ENCODE measurements at places on chromosomes 5 and 9.
A peak's percentile ranks its signal among the peaks of the same experiment; 100 is the strongest.

DNA sequence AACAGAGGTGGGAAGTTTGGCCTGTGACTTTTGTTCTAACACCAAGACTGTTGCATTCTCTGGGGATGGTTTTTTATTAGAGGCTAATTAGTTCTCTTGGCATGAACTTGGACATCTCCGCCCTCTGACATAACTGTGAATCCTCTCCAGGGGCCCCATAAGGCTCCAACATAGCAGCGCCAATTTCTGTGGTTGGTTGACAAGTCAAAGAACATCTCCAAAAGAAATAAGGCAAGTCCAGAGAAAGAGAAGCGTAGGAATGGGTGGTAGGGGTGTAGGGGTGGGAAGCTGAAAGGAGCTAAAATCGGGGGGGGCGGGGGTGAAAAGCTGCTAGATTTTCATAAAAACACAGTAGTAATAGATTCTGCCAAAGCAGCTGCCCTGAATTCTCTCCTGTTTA is 81.0 kb upstream of the DAB2 start:
- DNase-seq, result no peak

GRCh38 chr9:106218427-106218826 is 524.1 kb downstream of the TMEM38B start:
- DNase-seq, result no peak

DNA sequence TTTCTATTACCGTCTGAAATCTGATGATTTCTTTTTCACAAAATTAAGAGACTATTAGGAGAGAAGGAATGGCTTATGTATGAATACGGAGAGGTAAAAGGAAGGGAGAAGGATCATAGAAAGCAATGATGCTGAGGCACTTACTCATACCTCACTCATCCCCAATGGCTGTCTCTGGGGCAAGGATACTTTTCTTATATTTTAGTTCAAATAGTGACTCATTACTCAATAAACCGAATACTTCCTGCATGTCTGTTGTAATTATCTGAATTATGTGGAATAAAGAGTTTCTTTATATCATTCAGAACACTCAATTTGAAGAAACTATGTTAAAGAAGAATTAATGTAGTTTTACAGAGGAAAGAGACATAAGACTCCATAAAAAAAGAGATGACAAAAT is 284.5 kb upstream of the NUDT12 start:
- DNase-seq, result no peak

DNA sequence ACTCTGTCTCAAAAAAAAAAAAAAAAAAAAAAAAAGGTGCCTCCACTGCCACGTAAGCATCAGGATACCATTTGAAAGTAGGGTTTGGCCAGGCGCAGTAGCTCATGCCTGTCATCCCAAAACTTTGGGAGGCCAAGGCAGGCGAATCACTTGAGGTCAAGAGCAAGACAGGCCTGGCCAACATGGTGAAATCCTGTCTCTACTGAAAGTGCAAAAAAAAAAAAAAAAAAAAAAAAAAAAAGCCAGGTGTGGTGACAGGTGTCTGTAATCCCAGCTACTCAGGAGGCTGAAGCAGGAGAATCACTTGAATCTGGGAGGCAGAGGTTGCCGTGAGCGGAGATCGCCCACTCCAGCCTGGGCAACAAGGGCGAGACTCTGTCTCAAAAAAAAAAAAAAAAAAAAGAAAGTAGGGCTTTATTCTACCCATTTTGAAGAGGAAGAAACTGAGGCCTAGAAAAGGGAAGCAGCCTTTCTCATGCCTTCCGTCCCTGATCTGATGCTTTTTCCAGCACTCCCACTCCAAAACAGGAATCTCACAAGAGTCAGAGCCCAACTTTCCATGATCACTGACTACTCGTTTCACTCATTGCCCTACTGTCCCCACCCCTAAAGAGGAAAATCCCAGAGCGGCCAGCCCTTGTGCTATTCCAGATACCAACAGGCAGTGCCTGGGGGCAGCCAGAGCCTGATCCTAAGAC is 16.3 kb upstream of the CCIN start:
- no peak for DNase-seq

- no peak for DNase-seq
These were observed 40.7 kb downstream of the FBXW11 start for GRCh38 chr5:171965745-171966144.

DNA sequence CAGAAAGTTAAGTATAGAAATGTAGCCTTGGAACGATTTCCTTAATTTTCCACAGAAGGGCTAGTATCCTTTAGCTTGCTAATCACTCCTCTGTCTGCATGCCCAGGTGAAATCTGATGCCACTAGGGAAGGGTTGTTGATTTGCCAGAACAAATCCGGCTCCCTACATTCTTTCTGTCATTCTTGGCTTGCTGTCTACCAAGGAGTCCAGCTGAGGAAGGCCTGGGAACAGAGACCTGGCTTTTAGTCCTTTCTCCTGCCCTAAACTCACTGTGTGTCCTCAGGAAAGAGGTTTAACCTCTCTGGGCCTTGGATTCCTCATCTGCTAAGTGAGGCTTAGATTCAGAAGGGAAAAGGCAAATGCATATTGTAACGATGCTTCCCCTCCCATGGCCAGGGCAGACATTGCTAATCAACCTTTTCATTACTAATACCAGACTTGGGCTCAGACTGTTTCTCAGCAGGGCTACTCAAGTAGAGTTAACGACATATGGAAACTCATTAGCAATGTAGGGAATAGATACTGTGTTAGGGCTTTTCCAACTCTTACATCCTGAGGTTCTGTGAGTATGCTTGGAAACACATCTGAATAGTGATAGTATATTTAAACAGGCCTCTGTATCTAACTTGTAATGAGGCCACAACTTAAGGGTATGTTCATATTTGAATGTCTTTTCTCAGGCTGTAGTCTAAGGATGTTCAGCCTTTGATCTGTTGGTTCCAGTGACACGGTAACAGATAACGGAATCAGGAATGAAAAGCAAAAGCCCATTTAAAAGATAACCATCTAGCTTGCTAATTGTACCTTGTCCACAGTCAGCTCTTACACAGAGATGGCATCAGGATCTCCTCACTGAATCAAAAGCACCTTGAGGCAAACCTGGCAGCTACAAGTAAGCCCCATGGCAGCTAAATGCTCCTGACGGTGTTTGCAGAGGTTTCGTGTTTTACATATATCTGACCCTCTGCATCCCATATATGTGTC is 4.1 kb downstream of the GALNT10 start:
- DNase-seq, result no peak

DNA sequence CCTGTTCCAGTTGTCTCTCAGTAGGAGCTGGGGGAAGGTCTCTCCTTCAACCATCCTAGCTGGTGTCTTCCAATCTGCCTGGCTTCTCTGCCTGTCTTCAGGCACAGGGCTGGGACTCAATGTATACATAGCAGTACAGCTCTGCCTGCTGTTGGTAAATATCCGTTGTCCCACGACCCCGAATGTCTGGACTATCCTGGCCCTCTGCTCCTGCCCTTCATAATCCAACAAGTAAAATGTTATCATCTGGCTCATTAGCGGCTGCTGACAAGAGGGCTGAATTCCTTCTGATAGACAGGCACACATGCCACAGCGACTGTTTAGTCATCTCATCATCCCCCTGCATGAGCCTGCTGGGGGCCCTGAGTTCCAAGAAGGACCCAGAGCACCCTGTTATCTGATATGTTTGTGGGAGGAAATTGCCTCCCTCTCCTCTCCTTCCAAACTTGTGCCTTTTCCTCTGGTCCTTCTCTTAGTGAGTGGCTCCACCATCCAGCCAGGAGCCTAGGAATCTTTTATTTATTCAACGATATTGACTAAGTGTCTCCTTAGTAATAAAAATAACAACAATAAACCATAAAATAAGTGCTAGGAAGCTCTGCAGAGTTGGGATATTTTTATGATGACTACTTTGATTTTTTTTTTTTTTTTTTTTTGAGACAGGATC is 29.5 kb upstream of the TGFBR1 start:
- DNase-seq, result no peak

GRCh38 chr5:131064669-131065371 is 100.2 kb downstream of the HINT1 start:
- no peak for DNase-seq

- no peak for DNase-seq
These were observed 1.9 kb upstream of the KCNIP1 start for GRCh38 chr5:170501931-170502330.

DNA sequence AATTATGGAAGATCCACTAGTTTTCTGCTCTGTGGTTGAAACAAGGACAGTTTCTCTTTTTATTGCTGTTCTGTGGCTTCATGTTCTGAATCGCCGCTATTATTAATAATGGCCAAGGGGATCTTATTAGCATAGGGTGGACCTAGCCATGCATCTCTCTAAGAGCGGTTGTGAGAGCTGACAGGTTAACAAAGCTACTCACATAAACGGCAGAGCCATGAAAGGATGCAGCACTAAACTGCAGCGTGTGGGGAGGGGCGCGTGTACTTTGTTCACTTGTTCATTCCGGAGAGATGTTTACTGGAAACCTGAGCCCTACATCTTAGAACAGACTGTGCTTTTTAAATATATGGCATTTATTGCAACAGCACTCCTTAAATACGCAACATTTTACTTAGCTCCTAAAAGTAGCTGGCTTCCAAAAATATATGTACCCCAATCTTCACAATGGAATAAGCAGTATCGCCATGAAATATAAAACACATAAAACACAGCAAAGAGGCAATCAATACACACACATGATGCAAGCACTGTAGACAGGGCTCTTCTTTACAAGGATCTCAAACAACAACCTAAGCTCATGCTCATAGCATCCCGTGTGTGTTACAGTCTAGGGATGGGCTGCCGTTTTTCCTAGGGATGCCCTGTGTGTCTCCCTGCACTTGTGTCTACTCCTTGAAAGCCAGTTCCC is 424.6 kb downstream of the MED10 start:
- no peak for DNase-seq

DNA sequence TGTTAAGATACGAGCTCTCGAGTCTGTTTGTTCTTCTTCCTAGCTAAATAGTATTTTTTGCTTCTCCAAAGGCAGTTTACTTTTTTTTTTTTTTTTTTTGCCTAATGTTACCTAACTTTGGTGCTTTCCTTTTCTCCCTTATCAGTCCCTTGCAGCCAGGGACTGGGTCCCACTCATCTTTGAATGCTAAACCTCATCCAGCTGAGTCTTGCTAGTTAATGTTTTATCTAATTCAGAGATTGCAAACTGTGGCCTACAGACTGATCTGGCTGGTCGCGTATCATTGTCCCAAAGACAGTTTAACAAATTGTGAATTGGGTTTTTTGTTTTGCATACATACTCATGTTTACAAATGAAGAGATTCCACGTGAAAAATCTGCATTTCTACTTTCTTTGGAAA is 95.7 kb upstream of the EFNA5 start:
- DNase-seq, result no peak

- no peak for DNase-seq
These were observed 49.5 kb downstream of the ERCC6L2 start for GRCh38 chr9:95924987-95925386.

- DNase-seq, result no peak
These were observed 40.7 kb upstream of the ZNF300 start for GRCh38 chr5:150945486-150945885.

GRCh38 chr9:113895526-113895925 is 19.4 kb downstream of the ZNF618 start:
- no peak for DNase-seq

DNA sequence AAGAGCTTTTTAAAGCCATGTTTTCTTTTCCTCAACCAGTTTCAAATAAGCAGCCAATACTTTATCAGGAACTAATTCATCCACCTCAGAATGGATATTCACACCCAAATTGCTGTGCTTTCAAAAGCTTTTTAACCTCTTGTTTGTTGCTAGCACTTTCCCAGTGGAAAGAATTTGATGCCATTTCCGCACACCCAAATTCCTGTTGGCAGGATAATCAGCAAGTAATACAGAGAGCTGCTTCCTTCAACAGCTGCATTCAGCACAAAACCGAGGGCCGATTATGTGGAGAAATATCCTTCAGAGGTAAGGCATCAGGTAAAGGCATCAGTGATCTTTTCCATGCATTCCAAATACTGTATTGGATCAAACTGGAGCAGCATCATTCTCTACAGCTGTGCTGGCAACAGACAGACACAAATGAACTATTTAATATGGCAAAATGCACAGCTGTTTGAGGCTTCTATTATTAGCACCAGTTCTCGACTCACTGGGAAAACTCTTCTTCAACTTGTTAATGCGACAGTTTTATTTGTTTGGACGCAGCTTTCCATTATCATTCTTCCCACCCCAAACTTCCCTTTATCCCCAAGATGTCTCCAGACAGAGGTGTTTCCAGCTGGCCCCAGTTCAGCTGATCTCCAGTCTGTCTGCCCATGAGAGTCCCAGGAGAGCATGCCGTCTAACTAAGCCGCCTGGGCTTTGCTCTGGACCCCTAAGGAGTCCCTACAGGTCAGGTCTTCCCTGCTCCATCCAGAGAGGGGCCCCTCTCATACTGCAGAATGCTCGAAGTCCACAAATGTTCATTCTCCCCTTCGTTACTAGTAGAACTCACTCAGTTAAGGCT is 22.2 kb upstream of the MGAT1 start:
- DNase-seq, result no peak

GRCh38 chr9:112572416-112572815 is 85.8 kb downstream of the KIAA1958 start:
- DNase-seq, result no peak

DNA sequence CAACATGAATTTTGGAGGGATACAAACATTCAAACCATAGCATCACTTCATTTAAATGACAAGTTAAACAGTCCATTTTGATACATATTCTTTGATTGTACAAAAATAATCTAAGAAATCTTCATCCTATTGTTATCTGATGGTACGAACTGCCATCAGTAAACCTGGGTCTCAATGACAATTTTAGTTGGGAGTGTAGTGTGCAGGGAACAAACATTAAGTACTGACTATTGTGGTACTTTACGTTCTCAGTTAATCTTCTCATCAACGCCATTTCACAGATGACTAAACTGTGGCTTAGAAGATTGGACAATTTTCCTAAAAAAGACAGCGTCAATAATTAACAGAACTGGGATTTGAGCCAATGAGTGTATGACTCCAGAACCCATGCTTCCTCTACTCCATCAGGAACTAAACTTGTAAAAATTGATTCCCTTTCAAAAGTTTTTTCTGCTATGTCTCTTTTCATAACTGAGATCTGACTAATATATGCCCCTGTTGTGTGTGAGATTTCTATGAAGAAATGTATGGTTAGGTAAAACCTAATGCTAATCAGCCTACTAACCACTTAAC is 21.1 kb downstream of the TNPO1 start:
- DNase-seq, result no peak

DNA sequence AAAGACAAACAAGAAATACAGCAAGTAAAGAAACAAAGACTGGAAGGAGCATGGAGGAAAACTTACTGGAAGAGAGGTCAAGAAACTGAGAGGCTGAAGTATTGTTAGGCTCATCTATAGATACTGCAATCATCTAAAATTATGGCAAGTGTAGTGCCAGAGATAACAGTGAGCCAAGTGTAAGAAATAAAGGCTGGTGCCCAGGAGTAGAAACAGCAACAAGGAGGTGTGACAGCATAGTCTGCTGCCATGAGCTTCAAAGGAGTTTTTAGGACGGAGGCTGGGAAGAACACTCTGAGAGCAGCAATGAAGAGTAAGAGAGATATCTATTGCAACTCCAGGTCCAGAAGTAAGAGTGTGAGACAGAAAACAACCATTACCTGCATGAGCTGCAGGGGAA is 60.5 kb downstream of the MEGF9 start:
- DNase-seq, result no peak

- DNase-seq, result no peak
These were observed 49.8 kb downstream of the CERT1 start for GRCh38 chr5:75461679-75462078.

GRCh38 chr5:65721050-65721719 is 724 bp downstream of the SGTB start:
- peak; percentile 67 for DNase-seq

All from NCI-H146 (cell line).